ENCODE measurements at places on chromosomes 6 and 20.

GRCh38 chr6:65799389-65799788 lies 92.4 kb upstream of the EYS start:
- DNase-seq = no peak

DNA sequence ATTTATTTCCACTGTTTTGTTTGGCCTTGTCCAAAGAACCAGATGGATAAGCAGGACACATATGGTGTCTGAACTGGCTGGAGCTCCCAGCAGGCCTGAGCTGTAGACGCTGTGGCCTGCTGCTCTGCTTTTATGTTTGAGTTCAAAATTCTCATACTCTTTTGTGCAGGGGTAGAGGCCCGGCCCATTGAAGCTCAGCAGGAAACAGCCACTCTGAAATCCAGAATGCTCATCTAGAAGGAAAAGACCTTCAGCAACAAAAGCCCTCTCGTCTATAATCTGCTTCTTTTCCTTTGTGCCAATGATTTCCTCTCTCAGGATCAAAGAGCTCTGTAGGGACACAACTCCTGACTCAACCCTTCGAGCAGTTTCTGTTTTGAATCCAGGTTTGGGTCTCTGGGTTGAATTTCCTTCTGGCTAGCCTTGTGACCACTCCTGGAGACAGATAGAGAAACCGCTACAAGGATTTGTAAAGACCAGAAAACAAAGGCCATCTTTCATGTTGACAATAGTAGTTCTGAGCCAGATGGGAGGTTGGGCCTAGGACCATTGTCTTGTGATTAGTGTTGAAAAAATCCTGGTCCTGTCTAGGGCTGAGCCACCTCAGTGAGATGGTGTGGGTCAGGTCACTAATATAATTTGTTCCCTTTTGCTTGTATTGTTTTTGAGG lies 446.7 kb downstream of the BCKDHB start:
- no peak for DNase-seq

GRCh38 chr6:137801352-137802114 lies 65.5 kb upstream of the TNFAIP3 start:
- no peak for DNase-seq

GRCh38 chr6:127959869-127960268 lies 59.0 kb upstream of the THEMIS start:
- no peak for DNase-seq

DNA sequence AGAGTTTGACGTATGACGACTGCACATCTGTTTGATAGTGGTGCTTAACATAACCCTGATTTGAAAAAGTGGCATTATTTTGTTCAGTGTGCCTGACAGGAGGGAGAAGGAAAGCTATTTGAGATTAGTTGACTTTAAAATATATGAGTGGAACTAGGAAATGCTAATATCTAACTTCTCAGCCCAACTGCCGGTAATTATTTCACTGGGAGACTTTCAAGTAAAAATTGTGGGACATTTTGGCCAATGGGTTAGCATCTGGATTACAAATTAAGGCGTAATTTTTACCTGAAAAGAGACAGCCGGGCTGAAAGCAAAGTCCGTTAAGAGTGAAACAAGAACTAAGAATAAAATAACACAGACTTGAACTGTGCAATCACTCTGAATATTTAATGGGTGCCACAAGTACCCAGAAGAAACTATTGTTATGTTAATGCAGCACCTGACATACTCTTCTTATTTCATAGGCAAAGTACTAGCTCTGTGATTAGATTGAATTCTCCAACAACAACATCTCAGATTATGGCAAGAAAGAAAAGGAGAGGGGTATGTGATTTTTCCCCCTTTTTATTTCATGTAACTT lies 2.0 kb downstream of the HEY2 start:
- DNase-seq = no peak

- DNase-seq = no peak
Observed at GRCh38 chr6:159762681-159763293, 942 bp downstream of the ACAT2 start.

- no peak for DNase-seq
Observed at GRCh38 chr6:11288065-11288464, 55.6 kb upstream of the NEDD9 start.

Data from anterior cingulate cortex (tissue), 58 donors.